Activated CD8-positive, alpha-beta T cell treated with anti-CD3 and anti-CD28 coated beads for 36 hours (primary cell): ENCODE measurements at places on chromosomes 2 and 18.
A peak's percentile ranks its signal among the peaks of the same experiment; 100 is the strongest.

GRCh38 chr2:60964651-60965498, 52.6 kb upstream of the PEX13 start:
- DNase-seq: no peak

DNA sequence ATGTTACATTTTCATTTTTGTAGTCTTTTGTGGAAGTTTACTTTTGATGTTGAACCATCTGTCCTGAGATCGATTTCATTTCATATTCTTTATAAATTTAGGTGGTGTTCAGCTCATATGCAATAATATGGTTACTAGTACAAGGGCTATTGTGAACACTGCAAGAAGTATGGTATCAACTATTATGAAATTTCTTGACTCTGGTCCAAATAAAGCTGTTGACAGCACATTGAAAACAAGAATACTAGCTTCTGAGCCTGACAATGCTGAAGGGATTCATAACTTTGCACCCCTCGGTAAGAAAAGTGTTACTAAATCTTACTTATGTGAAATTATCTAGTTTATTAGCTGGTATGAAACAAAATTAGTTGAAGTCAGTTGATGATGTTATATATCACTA, 124.9 kb upstream of the TTC27 start:
- no peak for DNase-seq

DNA sequence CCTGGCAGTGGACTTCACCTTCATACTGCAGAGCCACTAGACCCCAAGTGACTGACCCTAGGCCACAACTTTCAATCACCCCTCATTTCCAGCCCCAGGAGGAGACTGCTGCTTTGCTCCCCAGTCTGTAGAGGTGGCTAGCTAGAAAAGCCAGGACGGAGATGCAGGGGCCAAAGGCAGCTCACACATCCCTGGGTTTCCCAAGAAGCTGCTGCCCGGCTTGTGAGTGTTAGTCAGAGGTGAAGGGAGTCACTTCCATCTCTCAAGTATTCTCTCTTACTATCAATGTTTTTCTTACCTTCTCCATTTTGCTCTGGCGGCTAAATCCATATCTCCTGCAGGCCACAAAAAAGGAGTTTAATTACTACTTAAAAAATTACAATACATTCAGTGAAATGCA, 36.2 kb downstream of the CCDC93 start:
- DNase-seq: no peak

GRCh38 chr2:166365803-166366420, 9.8 kb downstream of the SCN9A start:
- no peak for DNase-seq

GRCh38 chr2:239729681-239730566, 295.2 kb downstream of the NDUFA10 start:
- DNase-seq: no peak

GRCh38 chr2:159256159-159256558, 30.3 kb downstream of the WDSUB1 start:
- DNase-seq: no peak

- no peak for DNase-seq
These were observed 240.2 kb upstream of the CCDC68 start for GRCh38 chr18:55199291-55199963.

DNA sequence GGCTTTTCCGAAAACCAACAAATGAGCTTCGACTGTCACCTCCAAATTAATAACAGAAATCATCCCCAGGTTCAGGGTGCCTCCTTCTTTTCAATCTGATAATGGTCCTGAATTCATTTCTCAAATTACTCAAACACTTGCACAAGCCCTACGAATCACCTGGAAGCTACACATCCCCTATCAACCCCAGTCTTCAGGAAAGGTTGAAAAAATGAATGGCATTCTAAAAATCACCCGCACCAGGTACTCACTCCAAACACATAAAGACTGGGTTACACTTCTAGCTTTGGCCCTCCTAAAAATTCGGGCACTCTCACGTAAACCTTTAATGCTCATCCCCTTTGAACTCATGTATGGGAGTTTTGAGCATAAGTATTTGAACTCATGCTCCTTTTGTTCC, 23.9 kb downstream of the EIF2AK2 start:
- DNase-seq: no peak

DNA sequence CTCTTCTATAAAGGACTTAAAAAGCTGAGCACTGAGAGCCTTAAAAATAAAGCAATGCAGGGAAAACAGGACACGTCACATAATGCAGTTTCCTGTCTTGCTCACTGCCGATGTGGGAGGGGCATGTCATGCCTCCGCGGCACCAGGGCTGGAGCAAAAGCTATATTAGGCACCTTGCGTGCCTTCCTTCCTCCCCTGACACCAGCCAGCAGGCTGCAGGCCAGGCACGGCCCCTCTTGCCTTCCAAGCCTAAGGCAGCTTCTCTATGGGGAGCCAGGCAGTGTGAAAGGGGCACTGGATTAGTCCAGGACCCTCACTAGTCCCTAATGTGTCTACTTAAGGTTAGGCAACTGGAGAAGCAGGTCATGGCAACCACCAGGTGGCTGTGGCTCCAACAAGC, 26.3 kb downstream of the MRPL35 start:
- peak; percentile 77 for DNase-seq

GRCh38 chr2:173909846-173910245, 55.3 kb downstream of the SP3 start:
- DNase-seq: no peak

DNA sequence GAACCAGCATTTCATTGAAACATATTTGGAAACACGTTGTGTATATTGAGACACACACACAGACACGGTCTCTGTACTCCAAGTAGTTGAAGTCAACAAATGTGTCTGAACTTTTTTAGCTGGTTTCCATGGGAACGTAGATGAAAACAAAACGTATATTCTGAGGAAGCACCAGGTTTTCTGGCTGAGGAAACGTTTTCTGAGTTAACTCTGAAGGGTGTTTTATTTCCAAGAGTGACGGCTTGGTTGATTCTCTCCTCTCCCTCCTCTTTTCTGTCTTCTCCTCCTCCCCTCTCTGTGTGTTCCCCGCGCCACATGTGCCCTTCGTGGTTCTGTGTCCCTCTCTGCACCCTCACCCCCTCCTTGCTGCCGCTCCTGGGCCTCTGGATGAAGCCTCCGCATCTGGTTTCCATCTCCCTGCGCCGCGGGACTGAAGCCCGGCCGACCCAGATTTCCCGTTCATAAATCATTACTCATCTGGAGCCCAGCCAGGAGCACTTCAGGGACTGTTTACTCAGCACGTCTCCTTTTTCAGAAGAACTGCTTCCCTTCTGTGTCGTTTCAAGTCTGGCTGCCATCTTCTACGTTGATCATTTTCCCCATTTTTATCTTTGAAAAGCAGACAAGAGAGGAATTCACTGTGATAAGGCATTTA, 122.7 kb downstream of the COL6A3 start:
- DNase-seq: peak; percentile 51

- DNase-seq: no peak
These were observed 506.1 kb downstream of the BCL11A start for GRCh38 chr2:60047347-60047746.

- no peak for DNase-seq
These were observed 264.9 kb upstream of the EPAS1 start for GRCh38 chr2:46032161-46032813.

GRCh38 chr18:58051765-58052460, 7.9 kb downstream of the NEDD4L start:
- DNase-seq: no peak

DNA sequence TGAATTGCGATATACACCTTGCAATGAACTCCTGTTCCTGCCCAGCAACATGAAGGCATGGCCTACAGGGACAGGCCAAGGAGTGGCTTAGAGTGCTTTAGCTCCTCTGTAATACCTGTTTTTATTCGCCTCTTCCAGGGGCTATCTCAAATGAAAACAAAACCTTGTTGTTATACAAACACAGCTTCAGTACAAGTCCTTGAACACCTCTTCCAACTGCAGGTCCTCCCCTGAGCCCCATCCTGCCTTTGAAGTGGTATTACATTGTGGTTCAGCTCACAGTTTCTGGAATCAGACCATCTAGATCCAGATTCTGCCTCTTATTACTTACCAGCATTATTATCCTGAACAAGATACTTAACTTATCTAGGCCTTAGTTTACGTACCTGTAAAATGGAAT, 83.0 kb upstream of the HNRNPA3 start:
- DNase-seq: no peak

DNA sequence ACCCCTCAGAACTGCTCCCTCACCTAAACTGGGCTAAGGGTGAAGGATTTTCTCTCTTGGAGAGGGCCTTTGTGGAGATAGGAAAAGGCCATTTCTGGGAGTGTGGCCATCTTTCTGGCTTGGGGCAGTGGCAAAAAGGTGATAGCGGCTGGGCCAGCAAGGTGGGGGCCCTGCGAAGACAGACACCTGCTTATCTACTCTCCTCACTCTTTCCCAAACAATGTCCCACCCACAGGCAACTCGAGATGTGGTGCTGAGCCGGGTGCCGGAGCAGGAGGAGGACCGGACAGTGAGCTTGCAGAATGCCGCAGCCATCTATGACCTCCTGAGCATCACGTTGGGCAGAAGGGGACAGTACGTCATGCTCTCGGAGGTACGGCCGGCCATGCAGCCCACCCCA, 90.1 kb upstream of the MCFD2 start:
- DNase-seq: no peak

DNA sequence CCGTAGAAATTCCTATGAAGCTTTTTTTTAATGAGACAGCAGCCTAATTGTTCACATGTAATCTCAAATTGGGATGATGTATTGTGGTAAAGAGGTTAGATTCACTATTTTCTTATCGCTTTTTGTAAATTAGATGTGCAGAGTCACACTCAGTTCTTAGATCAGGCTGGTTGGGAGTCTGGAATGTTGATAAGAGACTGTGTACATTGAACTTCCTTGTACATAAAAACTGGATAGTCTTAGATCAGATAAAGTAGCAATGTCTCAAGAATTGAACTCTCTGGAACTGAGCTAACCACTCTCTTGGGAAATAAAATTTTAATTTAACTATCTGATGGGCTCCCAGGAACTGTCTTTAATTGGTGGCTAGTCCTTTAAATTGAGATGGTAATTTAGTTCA, 108.1 kb upstream of the MSTN start:
- no peak for DNase-seq

GRCh38 chr2:163601377-163601776, 134.4 kb downstream of the FIGN start:
- DNase-seq: no peak

- no peak for DNase-seq
These were observed 51.4 kb downstream of the EMILIN2 start for GRCh38 chr18:2898186-2898640.

GRCh38 chr18:35616664-35617423, 35.3 kb downstream of the GALNT1 start:
- DNase-seq: peak; percentile 85

- no peak for DNase-seq
These were observed 422 bp downstream of the OBSL1 start for GRCh38 chr2:219570924-219571310.

DNA sequence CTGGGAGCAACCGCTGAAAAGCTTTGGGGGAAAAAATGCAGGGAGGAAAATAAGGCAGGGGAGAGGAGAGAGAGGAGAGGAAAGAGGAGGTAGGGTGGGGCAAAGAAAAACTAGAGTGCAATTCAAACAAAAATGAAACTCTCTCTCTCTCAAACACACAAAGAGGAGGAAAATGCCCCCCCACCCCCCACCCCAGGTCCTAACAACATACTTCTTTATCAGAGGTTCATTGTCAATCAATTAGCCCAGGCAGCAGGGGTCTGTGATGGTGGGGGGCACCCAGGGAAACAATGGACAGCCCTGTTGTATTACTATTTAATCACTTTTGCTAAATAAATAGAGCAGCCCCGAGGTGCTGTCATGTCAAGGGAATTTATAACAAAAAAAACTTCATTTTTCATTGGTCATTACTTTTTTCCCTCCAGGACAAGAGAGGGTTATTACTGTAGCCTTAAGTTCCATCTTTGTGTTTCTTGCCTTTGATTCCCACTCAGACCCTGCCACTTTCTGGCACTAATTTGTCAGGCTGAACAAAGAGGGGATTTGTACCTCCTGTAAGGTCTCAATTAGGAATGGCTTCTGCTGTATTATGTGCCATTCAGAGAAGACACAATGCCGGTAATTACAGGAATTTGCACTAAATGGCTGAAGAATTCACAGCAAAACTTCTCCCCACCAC, 55.0 kb downstream of the PLEKHM3 start:
- no peak for DNase-seq

- DNase-seq: no peak
These were observed 85.8 kb downstream of the PLEKHM3 start for GRCh38 chr2:207939342-207940108.

DNA sequence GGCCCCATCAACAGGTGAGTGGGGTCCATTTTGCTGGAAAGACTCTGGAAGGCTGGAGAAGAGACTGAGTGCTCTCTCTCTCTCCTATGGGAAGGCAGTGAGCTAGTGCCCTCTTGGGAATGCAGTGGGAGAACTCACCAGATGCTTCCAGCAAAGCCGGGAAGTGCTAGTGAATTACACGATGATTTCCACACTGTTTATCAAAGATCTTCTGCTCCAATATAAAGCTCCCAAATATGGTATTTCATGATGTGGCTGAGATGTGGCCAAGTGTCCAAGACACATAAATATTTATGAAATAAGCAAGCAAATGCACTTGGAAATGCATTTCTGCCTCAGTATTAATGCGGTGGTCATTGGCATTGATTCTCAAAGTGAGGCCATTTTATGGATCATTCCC, 135.9 kb downstream of the VAPA start:
- no peak for DNase-seq

DNA sequence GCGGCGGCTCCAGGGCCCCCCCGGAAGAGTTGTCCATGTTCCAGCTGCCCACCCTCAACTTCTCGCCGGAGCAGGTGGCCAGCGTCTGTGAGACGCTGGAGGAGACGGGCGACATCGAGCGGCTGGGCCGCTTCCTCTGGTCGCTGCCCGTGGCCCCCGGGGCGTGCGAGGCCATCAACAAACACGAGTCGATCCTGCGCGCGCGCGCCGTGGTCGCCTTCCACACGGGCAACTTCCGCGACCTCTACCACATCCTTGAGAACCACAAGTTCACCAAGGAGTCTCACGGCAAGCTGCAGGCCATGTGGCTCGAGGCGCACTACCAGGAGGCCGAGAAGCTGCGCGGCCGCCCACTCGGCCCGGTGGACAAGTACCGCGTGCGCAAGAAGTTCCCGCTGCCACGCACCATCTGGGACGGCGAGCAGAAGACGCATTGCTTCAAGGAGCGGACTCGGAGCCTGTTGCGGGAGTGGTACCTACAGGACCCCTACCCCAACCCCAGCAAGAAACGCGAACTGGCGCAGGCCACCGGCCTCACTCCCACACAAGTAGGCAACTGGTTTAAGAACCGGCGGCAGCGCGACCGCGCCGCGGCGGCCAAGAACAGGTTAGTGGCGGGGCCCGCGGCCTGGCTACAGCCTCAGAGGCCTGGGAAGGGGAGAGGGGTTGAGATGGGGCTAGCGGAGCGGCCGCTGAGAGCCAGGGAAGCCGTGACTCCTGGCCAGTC, 965 bp downstream of the SIX3 start:
- peak; percentile 42 for DNase-seq

- peak; percentile 60 for DNase-seq
These were observed 9.9 kb upstream of the IL1A start for GRCh38 chr2:112794131-112794733.

DNA sequence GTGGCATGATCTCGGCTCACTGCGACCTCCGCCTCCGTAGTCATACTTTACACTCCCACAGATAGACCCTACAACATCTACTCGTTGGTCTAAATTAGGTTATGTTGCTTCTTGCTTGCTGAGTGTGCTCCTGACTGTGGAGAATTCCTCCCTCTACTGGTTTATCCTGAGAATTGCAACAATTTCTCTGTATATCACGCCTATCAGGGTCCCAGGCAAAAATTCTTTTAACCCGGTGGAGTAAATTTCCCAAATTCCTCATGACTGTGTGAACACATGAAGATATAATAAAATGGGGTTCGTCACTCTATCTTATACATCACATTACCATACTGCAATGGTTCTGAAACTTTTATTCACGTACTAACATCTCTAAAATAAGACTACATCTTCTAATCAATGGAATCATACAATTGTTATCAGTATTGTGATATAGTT, 156.7 kb downstream of the EVA1A start:
- DNase-seq: no peak
